ENCODE measurements at places on chromosomes 11 and 22.

- no peak for DNase-seq
Observed at GRCh38 chr22:43848366-43849171, 13.7 kb downstream of the SULT4A1 start.

GRCh38 chr11:96211436-96211835, 131.6 kb downstream of the MAML2 start:
- peak; percentile 42 for DNase-seq

- no peak for DNase-seq
Observed at GRCh38 chr11:111639226-111639925, 37.1 kb downstream of the SIK2 start.

DNA sequence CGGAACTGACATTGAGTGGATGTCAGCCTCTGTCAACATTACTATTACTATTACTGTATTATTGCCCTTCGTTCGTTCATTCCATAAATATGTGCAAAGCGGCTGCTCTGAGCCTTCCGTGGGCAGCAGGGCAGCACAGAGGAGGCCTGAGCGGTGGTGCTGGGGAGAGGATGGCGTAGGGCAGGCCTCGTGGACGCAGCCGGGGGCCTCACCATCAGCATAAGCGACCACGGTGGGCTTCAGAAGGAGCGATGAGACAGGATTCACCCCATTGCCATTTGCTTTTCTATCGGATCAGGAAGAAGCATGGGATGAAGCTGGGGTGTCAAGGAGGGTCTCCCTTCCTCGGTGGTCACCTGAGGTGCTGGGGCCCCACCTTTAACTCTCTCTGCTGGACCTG, 22.7 kb downstream of the ANO1 start:
- DNase-seq, result no peak

GRCh38 chr11:23687991-23688390, 808.9 kb upstream of the LUZP2 start:
- no peak for DNase-seq

DNA sequence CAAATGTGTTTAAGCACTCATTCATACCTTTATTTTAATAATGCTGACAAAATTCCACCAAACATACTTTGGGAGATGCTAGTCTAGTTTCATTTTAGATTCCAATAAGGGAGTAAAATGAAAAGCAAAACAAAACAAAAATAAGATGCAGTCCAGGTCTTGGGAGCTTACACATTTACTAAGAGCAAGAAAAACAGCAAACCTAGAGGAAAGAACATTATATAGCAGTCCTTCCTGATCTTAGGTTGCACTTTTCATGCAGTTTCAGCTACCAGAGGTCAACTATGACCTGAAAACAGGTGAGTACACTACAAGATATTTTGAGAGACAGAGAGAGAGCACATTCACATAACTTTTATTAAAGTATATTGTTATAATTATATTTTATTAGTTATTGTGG, 1100.9 kb downstream of the DLG2 start:
- DNase-seq, result no peak

DNA sequence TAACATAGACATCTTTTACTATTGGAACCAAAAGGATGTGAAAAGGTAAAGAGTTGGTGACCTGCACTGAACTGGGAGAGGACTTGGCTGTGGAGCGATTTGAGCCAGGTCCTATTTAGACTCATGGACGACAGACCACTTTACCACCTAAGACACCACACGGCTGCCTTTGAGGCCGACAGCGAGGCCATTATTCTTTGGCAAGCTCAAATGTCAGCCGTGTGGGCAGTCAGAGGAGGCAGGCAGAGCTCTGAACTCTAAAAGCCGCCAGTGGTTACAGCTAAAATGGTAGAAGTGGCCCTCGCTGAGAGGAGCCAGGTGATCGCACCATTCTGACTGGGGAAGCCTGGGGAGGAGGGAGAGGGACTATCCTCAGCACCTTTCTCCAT, 50.5 kb downstream of the SCUBE1 start:
- DNase-seq, result no peak

GRCh38 chr11:125173556-125173955, 9.0 kb downstream of the PKNOX2 start:
- no peak for DNase-seq

DNA sequence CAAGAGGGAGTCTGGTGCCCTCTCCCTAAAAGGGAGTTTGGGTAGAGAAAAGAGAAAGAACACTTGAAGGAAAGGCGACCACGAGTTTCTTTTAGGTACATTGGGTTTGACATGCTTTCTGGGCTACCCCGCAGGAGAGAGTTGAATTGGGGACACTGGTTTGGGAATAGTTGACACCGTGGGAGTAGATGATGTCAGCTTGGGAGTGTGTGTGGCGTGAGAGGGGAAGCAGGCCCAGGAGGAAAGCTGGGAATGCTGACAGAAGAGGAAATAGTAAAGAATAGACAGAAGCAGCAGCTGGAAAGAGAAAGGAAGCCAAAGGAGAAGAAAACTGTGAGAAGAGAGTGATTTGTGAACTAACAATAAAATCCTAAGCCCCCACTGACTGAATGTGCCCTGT, 442.9 kb downstream of the DYNC2H1 start:
- no peak for DNase-seq

GRCh38 chr22:31130873-31131272, 8.1 kb downstream of the INPP5J start:
- DNase-seq, result no peak

DNA sequence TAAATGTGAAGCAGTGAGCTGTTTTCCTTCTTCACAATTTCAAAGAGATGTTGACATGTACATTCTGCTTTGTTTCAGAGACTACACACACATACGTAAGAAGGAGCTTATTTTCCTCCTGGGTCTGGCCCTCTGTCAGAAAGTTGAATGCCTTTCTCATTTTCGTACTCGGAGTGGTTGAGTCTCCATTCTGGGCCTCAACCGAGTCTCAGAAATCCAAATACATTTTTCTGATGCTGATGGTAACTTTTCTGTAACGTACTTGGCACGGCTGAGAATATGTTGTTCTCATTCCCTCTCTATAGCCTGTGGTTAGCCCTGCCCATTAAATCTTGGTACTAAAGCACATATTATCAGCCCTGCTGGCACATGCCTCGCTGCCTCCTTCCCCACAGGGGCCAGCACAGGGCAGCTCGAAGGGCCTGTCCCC, 25.3 kb downstream of the PARVA start:
- DNase-seq, result no peak

GRCh38 chr11:117816151-117816741, 8.3 kb downstream of the FXYD2 start:
- DNase-seq, result no peak
